ENCODE measurements at places on chromosomes 7 and 10.

- DNase-seq: no peak
Observed at GRCh38 chr7:97021747-97022490, 2.7 kb downstream of the DLX5 start.

GRCh38 chr7:134262322-134262721 lies 54.4 kb downstream of the SLC35B4 start:
- no peak for DNase-seq

DNA sequence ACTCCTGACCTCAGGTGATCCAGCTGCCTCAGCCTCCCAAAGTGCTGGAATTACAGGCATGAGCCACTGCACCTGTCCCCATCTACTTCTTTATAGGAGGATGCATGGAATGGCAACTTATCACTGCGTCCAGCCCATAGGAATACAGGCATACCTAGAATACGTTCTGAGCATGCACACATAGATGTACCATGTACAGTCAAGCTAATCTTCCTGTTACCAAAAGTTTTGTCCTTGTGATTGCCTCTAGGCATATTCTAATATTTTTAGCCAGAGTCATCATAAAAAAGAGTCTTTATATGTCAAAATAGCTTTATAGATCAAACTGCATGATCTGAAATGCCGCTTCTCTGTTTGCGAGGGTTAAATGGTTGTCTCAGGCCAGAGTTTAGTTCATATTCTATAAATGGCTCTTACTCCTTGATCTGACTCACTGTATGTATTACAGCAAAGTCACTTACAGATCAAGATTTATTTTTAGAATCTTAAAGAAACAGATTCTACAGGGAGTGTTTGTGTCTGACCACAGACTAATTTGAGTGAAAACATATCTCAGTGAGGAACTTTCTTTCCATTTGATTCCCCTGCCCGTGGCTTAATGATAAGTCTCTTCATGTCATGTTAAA lies 210.9 kb downstream of the CREB5 start:
- no peak for DNase-seq

GRCh38 chr7:158682456-158682855 lies 22.1 kb downstream of the NCAPG2 start:
- DNase-seq: no peak

DNA sequence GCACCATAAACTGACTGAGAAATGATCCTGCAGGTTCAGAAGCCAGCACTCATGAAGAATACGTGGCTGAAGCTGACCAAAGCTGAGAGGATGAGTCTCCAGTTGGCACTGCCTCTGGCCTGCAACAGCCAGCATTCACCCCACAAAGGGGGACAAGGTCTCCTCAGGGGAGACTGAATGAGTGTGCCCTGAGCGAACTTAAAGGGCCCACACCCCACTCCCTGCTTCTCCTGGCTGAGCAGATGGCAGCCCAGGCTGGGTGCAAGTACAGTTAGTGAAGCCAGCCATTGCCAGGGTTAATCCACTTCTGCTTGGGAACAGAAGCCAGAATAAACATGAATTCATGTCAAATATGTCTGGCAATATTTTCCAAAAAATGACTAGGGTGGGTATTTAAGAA lies 98.1 kb downstream of the PPP1R17 start:
- DNase-seq: no peak

DNA sequence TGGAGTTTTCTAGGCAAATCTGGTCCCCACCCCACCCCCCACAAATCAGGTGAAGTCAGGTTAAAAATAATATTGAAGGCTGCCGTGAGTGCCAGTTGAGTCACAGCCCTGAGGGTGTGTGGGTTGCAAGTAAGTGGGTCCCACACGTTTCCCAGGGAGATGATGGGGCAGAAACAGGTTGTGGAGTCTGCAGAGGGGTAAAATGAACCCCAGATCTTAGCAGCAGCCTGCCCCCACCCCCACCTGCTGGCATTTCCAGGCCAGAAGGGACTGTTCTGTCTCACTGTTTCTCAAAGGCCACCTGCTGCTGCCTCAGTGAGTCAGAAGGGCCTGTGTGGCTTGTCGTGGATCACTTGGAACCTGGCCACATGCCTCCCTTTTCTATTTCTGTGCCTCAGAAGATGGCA lies 59.8 kb upstream of the SMNDC1 start:
- no peak for DNase-seq

- DNase-seq: peak; percentile 0
Observed at GRCh38 chr7:27185854-27186667, 1.0 kb upstream of the HOXA11 start.

- no peak for DNase-seq
Observed at GRCh38 chr7:30347226-30348082, 63.1 kb downstream of the ZNRF2 start.

- DNase-seq: no peak
Observed at GRCh38 chr7:93150200-93150835, 2.1 kb upstream of the SAMD9L start.

GRCh38 chr10:75236178-75236825 lies 545 bp upstream of the COMTD1 start:
- no peak for DNase-seq

DNA sequence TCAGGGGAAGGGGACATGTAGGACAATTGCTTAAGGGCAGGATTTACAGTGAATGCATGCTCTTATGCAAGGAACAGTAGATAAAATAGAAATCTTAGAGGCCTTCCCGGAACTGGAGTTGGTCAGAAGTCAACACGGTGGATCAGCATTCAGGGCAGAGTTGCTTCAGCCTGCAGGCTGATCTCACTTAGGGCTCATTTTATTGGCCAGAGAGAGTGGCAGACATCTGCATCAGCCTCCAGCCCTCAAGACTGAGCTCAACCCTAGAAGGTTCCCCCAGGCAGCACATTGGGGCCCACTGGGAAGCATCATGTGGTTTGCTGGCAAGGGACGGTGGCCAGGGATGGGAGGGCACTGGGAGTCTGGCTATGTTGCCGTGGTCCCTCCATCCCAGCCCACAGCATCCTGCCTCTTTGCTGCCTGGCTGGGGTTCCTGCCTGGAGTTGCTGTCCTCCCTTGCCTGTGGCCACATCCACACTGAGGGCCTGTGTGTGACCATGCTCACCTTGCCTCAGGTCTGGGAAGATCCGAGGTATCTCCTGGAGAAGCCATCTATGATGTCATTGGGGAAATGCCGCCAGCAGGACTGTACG lies 13.0 kb downstream of the SCART1 start:
- no peak for DNase-seq

DNA sequence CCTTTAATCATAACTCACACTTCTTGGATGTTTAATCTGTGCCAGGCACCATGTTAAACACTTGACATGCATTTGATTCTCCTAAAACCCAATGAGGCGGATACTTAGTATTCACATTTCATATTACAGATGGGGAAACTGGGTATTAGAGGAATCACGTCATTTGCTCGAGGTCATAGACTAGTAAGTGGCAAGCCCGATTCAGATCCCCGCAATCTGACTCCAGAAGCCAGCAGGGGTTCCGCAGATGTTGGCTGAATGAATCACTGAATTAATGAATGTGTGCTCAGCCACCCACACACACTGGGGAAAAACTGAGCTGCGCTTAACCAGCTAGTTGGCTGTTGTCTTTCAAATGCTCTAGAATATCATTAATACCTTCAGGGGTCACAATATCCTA lies 22.5 kb upstream of the ENO4 start:
- DNase-seq: no peak

DNA sequence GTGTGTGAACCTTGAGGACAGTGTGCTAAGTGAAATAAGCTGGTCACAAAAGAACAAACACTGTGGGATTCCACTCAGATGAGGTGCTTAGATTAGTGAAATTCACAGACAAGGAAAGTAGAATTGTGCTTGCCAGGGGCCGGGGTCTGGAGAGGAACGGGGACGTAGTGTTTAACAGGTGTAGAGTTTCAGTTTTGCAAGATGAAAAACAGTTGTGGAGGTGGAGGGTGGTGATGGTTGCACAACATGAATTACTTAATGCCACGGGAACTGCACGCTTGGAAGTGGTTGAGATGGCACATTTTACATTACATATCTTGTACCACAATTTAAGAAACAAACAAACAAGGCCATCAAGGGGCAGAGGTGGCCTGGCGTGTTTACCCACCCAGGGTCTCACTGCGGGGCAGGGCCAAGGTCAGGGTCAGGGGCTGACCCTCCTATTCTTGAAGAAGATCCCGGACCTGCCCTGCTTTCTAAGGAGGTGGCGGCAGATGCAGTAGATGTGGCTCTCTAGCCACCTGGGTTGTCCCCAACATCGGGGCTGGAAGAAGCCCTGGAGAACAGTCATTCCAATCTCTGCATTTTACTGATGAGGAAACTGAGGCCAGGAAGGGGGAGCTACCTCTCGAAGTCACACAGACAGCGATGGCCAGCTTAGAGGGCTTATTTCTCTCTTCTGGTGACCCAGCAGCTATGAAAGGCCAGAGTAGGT lies 91.5 kb upstream of the LRRC4 start:
- no peak for DNase-seq
